PC-9 (cell line): ENCODE measurements at places on chromosomes 6 and 20. TPM values are rescaled to one million over a fixed set of nuclear protein-coding genes. Genes with fewer than 3 reads are reported as not detected.

RALY gene
- 214 and 219 TPM in 2 replicates for total RNA-seq

SMLR1 gene
- total RNA-seq, result not detected in 2 replicates

OPRM1 gene
- not detected in 2 replicates for total RNA-seq

- H3K27ac ChIP-seq, result no peak overlapping the region
- no peaks in the 10 kb centered on the region for H3K27me3 ChIP-seq
- H3K36me3 ChIP-seq, result no peaks in the 10 kb centered on the region
- H3K4me1 ChIP-seq, result no peaks in the 10 kb centered on the region
- no peak overlapping the region for H3K4me3 ChIP-seq
Observed at GRCh38 chr6:34511915-34512737, 44.0 kb downstream of the SPDEF start.

DNA sequence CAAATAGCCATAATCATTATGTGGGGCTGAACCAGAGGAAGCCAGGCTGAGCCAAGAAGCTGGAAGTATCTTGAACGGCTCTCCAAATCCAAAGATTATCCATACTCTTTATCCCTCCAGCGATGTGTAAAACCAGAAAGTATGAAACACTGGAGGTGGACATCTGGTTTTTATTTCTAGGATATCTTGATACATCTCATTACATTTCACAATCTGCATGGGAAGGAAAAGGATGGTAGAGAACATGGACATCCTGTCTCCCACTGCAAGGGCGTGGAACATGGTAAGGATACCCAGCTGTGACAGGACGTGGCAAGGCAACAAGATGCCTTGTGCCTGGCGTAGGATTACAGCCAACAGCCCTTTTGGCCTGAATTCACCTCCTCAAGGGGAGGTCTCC lies 20.1 kb downstream of the TRIM27 start:
- H3K27ac ChIP-seq, result no peak overlapping the region
- no peaks in the 10 kb centered on the region for H3K4me1 ChIP-seq
- peaks cover 61% of the 10 kb centered on the region for H3K36me3 ChIP-seq
- H3K4me3 ChIP-seq, result no peak overlapping the region
- no peak for DNase-seq
- H3K27me3 ChIP-seq, result no peaks in the 10 kb centered on the region

DNA sequence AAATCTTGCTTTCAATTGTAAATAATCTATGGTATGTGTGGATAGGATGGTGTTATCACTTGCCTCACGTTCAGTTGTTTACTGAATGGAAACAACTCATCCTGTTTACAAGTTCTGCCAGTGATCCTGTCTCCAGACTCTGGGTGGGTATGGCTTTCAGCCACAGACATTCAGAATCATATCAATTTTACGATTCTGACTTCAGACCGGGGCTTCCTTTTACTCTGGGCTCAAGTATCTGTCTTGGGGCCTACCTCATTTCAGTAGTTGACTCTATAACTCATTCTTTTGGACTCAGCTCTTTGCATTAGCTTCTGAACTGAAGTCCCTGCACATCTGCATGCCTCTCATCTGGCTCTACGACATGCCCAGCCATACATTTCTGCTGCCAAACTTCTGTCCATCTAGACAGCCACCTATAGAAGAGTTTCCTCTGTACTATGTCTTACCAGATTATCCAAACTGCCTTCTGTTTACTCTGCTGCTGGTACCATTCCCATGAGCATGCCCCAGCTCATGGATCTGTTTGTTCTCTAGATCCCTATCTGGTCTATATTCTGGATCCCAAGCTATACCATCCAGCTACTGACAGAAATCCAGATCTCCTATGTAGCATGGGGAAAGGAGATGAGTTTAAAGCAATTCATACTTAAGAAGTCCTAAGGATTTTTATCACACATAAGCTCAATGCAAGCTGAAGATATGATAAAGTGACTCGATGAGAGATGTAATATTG lies 34.3 kb downstream of the FYN start:
- no peak overlapping the region for H3K4me3 ChIP-seq
- no peaks in the 10 kb centered on the region for H3K4me1 ChIP-seq
- no peak overlapping the region for H3K27ac ChIP-seq
- no peak for DNase-seq
- H3K36me3 ChIP-seq, result no peaks in the 10 kb centered on the region

- H3K36me3 ChIP-seq, result peaks cover 21% of the 10 kb centered on the region; the same call in 1 of the 2 replicates
- no peak overlapping the region for H3K4me3 ChIP-seq
- H3K27me3 ChIP-seq, result no peaks in the 10 kb centered on the region
- H3K4me1 ChIP-seq, result no peaks in the 10 kb centered on the region
- no peak for DNase-seq
- no peak overlapping the region for H3K27ac ChIP-seq
Observed at GRCh38 chr6:167027308-167027707, 28.1 kb downstream of the CEP43 start.

DNA sequence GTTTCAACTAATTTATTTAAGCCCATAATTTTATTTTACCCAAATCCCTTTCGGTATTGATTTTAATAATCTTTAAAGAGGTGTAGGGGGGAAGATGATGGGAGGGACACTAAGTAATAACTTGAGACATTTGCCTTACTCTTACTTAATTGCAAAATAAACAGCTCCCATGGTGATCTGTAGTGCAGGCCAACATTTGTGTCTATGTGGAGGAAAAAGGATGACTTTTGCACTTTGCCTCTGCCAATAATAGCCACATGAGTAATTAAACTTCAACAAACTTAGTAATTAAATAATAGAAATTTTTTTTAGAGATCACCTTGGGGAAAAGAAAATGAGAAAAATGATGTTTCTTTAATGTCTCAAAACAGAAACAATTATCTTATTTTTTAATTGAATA lies 29.9 kb upstream of the CD2AP start:
- no peak overlapping the region for H3K27ac ChIP-seq
- no peak for DNase-seq
- no peaks in the 10 kb centered on the region for H3K4me1 ChIP-seq
- no peaks in the 10 kb centered on the region for H3K36me3 ChIP-seq
- H3K27me3 ChIP-seq, result no peaks in the 10 kb centered on the region

GRCh38 chr6:42427871-42428270 lies 23.9 kb downstream of the TRERF1 start:
- no peaks in the 10 kb centered on the region for H3K4me1 ChIP-seq
- DNase-seq, result no peak
- H3K36me3 ChIP-seq, result 0 out of 2 replicates have a peak, but pooled peaks cover 8% of the 10 kb centered on the region
- no peak overlapping the region for H3K4me3 ChIP-seq
- H3K27me3 ChIP-seq, result no peaks in the 10 kb centered on the region

- H3K27ac ChIP-seq, result no peak overlapping the region
- H3K4me3 ChIP-seq, result no peak overlapping the region
- DNase-seq, result no peak
- no peaks in the 10 kb centered on the region for H3K27me3 ChIP-seq
- H3K36me3 ChIP-seq, result no peaks in the 10 kb centered on the region
- H3K4me1 ChIP-seq, result no peaks in the 10 kb centered on the region
Observed at GRCh38 chr6:126805861-126806260, 312.6 kb upstream of the RSPO3 start.

- DNase-seq, result no peak
- no peak overlapping the region for H3K4me3 ChIP-seq
- no peak overlapping the region for H3K27ac ChIP-seq
- H3K4me1 ChIP-seq, result peaks cover 9% of the 10 kb centered on the region; the same call in 1 of the 2 replicates
Observed at GRCh38 chr6:166365221-166365620, 17.5 kb downstream of the MPC1 start.

DNA sequence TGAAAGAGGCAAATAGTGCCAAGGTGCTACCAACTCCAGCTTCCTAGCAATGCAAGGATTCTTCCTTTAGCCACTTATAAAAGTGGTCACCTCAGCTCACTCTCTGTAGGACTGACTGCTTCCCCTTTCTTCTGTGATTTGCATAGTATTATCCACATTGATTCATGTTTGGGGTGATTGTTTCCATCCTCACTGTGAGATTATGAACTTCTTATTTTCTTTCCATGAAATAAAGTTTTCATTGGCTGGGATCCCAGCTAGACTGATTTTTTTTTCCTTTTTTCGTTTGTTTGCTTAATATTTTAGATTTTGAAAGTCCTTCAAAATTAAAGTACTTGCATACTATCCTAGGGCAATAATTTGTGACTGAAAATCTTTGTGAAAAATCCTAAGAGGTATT lies 50.5 kb downstream of the EYA4 start:
- H3K36me3 ChIP-seq, result no peaks in the 10 kb centered on the region
- no peak overlapping the region for H3K4me3 ChIP-seq
- no peak overlapping the region for H3K27ac ChIP-seq
- no peaks in the 10 kb centered on the region for H3K27me3 ChIP-seq
- DNase-seq, result no peak

- H3K4me1 ChIP-seq, result peaks cover 25% of the 10 kb centered on the region
- H3K4me3 ChIP-seq, result no peak overlapping the region
- H3K36me3 ChIP-seq, result no peaks in the 10 kb centered on the region
- no peak for DNase-seq
- no peak overlapping the region for H3K27ac ChIP-seq
- no peaks in the 10 kb centered on the region for H3K27me3 ChIP-seq
Observed at GRCh38 chr20:3815703-3816315, 4.5 kb upstream of the AP5S1 start.
